Uterus (tissue), 4 donors: ENCODE measurements at places on chromosomes 16 and 17.
A peak's percentile ranks its signal among the peaks of the same experiment; 100 is the strongest.

DNA sequence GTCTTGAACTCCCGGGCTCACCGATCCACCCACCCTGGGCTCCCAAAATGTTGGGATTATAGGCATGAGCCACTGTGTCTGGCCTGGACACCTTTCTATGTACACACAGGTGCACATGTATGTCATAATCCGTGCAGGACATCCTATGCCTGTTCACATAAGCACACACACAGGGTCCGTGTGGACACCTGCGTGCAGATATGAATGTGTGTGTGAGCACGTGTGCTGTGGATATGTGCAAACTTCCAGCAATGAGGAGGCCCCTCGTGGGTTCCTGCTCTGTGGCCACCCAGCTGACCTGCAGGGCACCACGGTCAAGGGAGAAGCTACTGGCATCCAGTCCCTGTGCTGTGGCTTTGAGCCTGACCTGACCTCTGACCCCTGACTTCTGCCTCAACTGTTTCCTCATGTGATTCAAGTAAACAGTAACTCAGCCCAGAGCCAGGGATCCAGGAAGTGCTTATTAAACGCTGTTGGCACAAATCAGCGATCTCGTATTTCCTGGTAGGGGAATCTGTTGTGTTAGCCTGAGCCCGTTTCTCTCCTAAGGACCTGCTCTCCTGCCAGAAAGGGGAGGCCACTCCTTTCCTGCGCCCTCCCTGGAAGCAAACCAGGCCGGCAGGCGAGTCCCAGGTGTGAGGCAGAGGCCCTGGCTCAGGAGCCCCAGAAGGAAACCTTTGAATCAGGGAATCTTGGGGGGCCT lies 6.5 kb downstream of the CPNE7 start:
- peak; percentile 46 for DNase-seq

GRCh38 chr16:84874553-84874952 lies 54.8 kb downstream of the CRISPLD2 start:
- no peak for DNase-seq

DNA sequence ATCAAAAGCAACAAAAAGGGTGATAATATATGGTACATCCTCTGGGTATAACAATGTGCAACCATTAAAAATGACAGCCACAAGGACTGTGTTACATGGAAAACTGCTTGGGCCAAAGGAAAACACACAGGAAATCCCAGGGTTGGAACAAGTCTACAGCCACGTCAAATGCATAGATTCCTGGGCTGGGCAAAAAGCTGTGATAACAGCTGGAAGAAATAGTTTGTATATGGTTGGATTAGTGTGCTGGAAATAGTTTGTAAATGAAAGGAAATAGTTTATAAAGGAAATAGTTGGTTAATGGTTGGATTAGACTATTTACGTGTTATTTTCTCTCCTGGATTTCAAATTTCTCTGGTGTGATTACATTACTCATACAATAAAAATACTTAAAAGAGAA lies 2.6 kb downstream of the HSD17B2 start:
- DNase-seq: no peak

DNA sequence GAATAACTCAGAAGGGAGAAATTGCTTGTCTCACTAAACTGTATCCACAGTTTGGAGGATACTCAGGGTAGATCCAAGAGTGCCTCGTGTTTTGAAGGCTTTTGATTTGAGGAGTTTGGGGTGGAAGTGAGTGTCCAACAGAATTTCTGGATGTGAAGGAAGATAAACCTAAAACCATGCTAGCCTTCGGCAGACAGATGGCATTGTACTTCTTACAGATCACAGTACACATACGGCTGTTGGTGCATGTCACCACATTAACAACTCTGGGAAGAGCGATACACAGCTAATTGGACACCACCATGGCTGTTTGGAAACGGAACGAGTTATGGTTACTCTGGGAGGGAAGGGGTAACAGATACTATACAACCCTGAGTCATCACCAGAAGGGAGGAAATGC lies 420.4 kb downstream of the GRIN2A start:
- no peak for DNase-seq

DNA sequence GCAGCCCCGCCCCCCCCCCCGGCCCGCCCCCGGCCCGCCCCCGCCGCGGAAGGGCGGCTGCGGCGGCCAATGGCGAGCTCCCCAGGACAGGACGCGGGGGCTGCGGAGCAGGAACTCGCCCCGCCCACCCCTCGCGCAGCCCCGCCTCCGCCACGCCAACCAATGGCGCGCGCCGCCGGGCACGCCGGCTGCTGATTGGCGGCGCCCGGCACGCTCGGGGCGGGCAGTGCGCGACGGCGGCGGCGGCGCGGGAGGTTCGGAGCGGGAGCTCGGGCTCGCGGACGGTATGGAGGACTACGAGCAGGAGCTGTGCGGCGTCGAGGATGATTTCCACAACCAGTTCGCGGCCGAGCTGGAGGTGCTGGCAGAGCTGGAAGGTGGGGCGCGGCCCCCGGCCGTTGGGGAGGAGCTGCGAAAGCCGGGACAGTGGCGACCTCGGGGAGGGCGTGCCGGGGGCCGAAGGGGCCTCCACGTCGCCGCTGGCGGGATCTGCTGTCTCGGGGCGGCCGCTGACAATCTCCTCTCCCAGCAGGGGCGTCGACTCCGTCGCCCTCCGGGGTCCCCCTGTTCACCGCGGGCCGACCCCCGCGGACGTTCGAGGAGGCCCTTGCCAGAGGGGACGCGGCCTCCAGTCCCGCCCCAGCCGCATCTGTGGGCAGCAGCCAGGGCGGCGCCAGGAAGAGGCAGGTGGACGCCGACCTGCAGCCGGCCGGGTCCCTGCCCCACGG lies at the start of gene CHTF18:
Gene CHTF18, plus strand, starts transcription at position 222 of the 728 bp plus-strand sequence. Its CDS starts 65 bp downstream, at position 287.
- peak; percentile 91 for DNase-seq

- DNase-seq: no peak
These were observed 56.3 kb downstream of the ABCC6 start for GRCh38 chr16:16166949-16167348.

- DNase-seq: no peak
These were observed 155.8 kb upstream of the GSE1 start for GRCh38 chr16:85457366-85457765.

DNA sequence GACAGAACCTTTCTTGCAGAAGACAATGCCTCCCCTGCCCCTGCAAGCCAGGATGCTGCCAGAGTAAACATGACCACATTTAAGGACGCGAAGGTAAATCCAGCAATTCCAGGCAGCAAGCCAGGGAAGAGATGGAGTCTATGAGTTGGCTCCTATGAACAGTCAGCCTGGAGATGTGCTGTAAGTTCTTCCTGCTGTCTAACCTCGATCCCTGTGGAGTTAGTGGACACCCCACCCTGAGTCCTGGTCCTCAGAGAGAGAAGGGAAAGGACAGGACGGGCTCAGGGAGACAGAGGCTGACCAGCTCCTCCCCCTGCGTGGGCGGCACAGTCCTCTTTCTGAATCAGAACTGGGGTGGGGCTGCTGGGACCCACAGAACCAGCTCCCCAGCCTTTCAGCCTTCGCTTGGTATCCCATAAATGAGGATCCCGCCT lies 24.9 kb downstream of the CDC42EP4 start:
- peak; percentile 68 for DNase-seq

DNA sequence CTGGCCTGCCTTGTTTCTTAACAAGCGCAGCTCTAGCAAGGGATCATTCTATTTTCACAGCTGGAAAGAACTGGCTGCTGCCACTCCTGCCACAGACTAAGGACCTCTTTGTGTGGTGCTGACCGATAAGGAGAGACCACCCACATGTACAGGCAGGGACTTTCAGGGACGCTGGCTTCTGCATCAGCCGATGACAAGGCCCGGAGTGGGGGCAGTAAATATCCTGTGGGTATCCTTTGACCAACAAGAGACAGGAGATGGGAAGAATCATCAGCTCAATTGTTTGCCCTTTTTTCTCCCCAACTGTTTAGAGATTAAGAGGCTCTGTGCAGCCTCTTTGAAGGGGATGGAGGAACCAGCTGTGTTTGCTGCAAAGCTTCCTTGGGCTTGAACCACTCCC lies 9.2 kb upstream of the ITPRIPL2 start:
- no peak for DNase-seq

DNA sequence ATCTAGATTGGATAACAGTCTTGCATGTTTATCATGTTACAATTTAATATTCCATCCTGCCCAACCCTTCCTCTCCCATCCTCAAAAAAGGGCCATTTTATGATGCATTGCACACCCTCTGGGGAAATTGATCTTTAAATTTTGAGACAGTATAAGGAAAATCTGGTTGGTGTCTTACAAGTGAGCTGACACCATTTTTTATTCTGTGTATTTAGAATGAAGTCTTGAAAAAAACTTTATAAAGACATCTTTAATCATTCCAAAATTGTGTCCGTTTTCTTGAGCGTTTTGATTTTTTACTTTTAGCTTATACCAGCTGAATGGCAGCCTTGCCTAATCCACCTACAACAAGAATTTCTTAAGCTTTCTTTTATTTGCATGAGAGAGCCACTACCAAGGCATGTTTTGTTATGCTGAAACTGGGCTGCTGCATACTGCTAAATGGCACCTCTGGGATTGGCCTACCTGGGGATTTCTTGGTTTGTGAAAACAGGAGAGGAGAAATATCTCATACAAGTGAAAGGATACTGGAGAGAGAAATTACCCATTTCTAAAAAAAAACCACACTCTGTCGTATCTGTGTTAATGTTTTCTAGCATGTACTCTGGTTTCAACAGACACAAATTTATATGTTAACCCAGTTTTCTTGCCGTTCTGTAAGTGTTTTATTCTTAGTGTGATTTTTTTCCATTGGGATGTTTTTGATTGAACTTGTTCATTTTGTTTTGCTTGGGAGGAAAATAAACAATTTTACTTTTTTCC lies 52.2 kb downstream of the TUBD1 start:
- no peak for DNase-seq

DNA sequence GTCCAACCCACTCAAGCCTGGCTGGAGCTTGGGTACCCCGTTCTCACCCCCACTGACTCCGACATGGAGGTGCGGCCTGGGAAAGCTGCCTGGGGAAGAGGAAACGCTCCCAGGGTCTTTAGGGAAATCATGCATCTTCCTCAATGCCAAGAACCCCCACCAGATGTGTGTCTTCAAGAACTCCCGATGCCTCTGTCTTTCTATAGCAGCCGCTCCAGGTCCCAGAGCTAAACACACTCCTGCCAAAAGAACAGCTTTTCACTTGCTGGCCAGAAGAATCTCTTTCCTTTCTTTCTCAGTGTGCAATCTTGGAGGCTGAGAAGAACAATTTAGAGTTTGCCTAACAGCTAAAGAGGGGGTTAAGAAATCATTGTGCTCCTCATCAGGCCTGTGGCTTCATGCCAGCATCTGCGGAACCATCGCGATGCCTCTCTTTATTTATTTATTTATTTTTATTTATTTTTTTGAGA lies 41.1 kb upstream of the MTSS2 start:
- peak; percentile 69 for DNase-seq

DNA sequence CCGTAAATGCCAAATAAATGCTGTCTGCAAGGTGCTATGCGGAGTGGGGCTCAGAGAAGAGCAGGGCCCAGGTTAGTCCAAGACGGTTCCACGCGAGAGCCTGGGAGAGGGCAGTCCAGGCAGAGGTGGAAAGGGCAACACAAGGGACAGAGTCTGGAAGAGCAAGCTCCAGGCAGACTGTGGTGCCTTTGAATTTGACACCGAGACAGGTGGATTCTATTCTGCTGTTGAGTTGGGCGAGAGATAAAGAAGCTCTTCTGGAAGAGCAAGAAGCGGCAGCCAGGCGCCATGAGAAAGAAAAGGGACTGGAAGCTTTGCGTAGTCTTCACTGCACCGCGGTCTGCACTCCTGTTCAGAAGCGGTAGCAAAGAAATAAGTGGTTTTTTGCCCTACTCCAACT lies 55.6 kb downstream of the CYTH1 start:
- no peak for DNase-seq

- no peak for DNase-seq
These were observed 8.6 kb downstream of the KRTAP29-1 start for GRCh38 chr17:41294016-41294415.

DNA sequence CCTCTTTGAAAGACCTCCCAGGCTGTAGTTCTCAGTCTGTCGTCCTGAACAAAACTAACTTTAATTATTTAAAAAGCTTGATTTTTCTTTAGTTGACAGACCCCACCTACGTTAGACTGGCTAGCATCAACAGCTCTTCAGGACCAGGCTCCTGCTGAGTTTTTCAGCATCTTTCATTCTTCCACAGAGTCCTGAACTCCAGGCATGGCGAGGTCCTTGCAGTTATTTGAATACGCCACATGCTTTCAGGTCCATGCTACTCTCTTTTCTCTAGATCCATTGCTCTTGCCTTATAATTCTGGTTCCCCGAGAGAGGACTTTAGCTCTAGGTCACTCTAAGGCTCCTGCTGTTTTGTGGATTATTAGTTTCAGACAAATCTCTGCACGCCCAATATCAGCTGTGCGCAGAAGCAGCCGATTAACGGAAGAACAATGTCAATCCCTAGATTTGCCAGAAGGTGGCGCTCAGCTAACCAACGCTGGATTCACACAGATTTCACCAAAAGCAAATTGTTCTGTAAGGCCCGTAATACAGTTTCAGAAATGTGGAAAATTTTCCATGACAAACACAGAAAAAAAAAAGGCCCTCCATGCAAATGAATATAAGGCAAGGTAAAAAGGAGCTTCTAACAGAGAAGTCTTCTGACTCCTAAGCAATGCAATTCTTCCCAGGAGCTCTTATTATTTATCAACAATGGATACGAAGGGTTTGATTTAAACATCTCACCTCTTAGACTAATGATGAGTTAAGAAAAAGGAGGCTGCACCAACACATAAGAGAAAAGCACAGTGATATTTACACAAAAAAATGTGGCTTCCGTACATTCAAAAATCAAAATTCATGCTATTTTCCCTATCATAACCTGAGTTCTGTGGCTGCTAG lies 33.5 kb upstream of the BCO1 start:
- no peak for DNase-seq

- no peak for DNase-seq
These were observed 13.3 kb upstream of the SLC5A10 start for GRCh38 chr17:18938692-18939023.

DNA sequence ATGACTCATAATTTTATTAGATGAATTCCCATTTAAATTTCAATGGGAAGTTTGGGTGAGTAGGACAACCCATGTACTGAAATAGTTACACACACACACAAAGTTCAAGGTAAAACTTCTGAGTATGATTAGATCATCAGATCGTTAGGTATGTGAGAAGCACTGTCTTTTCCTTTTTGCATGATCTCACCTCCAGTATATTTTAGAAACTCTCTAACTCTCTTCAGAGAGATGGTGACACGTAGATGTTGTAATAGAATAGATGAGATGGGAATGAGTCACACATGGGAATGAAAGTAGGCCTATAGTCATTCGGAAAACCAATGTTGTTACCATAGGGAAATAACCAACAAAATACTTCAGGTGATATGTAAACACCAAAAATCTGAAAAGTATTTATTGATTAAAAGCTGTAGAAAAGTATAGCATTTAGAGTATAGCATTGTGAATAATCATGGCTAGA lies 22.2 kb downstream of the KRT23 start:
- no peak for DNase-seq

- DNase-seq: no peak
These were observed 63.9 kb upstream of the MAF start for GRCh38 chr16:79664407-79664806.

- no peak for DNase-seq
These were observed 113.4 kb upstream of the KCNJ16 start for GRCh38 chr17:69961501-69962145.

GRCh38 chr17:30559656-30560055 lies 82.4 kb downstream of the GOSR1 start:
- peak; percentile 12 for DNase-seq
